Smooth muscle cell of the brain vasculature (primary cell): ENCODE measurements at places on chromosomes 13 and 19.

DNA sequence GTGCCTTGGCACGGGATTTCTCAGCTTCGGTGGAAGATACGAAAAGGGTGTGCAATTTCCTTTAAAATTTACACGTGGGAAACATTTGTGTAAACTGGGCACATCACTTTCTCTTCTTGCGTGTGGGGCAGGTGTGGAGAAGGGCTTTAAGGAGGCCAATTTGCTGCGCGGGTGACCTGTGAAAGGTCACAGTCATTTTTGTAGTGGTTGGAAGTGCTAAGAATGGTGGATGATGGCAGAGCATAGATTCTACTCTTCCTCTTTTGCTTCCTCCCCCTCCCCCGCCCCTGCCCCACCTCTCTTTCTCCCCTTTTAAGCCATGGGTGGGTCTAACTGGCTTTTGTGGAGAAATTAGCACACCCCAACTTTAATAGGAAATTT, 7.2 kb downstream of the SLITRK5 start:
- DNase-seq: no peak

DNA sequence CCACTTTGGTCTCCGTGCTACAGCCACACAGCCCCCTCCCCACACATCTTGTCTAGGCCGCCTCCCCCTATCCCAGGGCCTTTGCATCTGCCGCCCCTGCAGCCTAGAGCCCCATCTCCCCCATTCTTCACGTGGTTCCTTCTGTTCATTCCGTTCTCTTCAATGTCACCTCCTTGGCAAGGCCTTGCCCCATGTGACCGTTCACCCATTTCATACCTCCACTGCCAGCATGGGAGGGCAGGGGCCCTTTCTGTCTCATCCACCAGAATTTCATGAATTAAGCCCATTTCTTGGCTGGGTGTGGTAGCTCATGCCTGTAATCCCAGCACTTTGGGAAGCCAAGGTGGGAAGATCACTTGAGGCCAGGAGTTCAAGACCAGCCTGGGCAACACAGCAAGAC, 15.7 kb upstream of the HNRNPM start:
- no peak for DNase-seq

DNA sequence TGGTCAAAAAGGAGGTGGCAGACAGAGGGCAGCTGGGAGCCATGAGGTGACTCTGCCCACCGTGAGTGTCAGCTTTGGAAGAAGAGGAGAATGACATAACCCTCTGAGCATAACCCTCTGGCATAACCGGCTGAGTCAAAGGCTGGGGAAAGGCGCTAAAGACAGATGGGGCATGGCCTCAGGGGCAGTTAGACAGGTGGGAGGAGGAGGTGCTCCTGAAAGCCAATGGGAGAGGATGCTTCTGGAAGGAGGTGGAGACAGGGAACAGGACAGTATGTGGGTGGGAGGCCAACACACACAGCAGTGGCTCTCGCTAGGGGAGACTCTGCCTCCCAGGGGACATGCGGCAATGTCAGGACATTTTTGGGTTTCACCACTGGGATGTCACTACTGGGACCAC, 17.1 kb downstream of the ELAVL1 start:
- no peak for DNase-seq

DNA sequence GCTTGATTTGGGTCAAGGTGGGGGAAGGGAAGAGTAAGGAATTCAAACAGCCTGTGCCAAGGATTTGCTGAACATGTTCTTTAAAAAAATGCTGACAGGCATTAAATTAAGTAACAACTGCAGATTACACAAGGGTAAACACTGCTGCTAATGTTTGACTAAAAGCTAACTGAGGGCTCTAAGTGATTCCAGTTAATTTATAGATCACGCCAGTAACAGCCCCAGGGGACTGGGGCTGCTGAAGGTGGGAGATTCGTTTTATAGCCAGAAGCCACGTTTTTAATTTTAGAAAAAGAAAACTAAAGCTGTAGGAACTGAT, 321.7 kb downstream of the DLEU7 start:
- DNase-seq: no peak

- no peak for DNase-seq
Observed at GRCh38 chr19:52191951-52192350, 2.1 kb downstream of the PPP2R1A start.
